Activated naive CD4-positive, alpha-beta T cell (primary cell): ENCODE measurements at places on chromosomes 12 and 14.

DNA sequence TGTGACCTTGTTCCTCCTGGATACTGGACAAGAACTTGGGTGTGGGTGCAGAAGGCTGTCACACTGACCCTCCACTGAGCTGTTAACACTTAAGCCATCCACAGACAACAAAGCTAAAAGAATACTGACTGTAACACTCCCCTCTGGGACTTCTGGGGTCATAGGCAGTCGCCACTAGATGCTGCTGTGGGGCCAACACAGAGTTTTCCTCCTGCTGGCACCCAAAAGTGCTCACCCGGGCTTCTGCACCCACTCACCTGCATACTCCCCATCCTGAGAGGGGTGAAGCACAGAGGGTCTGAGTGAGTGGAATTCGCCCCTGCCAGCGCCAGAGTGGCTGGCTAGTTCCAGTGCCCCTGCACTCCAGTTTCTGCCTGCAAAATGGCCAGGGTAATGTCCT is 422.4 kb upstream of the LMO3 start:
- no peak for DNase-seq

DNA sequence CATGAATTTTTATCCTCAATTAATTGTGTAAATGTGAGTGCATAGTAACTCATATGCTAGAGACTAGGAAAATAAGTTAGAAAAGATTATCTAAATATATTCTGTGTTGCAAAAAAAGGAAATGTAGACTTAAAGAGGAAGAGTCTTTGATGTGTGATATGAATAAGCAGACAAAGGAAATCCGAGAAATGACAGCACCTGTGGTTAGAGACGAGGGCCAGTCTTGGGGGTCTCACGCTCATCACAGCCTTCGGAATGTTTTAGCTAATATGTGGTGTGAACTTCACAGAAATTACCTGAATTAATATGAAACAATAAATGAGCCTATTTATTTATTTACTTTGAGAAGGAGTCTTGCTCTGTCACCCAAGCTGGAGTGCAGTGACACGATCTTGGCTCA is 11.6 kb downstream of the ATP6V0A2 start:
- no peak for DNase-seq

DNA sequence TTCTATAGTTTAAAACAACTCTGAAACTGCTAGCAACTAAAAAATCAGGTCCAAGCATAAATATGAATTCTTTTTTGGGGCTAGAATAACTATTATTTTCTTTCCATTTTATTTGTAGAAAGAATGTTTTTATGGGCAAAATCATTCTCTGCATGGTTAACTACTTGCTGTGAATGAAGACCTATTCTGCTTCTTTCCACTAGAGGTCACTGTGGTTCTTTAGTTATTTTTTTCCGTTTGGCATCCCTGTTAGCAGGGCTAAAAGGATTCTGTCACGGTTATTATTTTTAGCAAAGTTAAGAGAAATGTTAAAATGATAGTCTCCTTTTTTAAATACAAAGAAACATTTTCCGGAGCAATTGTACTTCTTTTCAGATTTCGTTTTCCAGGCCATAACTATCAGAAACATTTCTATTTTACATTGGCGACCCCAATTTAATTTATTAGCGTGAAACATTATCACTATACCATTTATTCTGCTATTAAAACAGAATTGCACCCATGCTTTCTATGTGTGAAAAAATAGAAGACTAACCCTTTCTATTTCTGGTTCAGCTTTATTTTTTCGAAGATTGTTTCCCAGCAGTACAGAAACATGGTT is 404.8 kb downstream of the ATP23 start:
- no peak for DNase-seq

DNA sequence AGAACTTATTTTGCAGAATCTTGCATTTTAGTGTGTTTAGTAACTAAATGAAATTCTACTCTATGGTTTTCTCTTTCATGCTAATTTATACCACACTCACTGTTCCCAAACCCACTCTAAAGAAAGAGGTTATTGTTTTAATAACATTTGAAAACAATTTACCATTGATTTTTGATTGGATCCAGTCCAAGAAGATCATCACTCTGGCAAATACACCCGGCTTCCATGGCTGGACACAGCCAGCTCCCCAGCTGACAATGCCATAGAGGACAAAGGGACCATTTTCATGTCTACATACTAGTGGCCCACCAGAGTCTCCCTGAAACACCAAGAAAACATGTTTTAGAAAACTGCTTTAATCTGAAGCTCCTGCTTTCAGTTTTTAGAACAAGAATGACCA is 42.4 kb downstream of the OVCH1 start:
- no peak for DNase-seq

DNA sequence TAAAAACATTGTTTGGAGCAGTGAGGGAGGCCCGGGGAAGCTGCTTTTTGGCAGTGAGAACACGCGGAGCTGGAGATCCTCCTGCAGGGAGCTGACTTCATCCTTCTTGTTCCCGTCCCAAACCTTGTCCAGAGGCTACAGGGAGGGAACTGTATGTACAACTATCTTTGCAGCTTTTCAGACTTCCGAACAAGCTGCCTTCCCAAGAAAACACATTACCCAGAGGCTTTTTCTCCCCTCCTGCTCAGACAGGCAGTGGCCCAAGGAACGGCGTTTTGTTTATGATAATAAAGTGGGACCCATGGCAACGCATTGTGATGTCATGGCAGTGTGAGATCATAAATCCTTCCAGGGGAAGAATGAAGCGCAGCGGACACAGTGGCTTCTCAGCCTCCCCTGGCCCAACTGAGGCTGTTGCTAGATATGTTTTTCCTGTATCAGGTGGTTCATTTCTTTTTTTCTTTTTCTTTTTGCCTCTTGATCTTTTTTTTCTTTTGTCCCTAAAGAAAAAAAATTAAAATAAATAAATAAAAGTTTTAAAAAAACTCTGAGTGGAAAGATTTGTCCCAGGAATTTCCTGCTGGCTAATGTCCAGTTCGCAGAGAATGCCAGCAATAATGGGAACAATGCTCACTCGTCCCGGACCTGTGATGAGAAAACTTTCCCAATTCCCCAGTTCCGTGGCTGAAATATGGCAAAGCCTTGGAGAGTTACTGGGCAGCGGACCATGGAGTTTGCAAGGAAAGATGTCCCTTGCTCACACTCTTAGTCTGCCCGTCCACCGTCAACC is 103.4 kb upstream of the MAP1LC3B2 start:
- DNase-seq = no peak

GRCh38 chr12:132044661-132045412 is 95.1 kb downstream of the EP400 start:
- no peak for DNase-seq

DNA sequence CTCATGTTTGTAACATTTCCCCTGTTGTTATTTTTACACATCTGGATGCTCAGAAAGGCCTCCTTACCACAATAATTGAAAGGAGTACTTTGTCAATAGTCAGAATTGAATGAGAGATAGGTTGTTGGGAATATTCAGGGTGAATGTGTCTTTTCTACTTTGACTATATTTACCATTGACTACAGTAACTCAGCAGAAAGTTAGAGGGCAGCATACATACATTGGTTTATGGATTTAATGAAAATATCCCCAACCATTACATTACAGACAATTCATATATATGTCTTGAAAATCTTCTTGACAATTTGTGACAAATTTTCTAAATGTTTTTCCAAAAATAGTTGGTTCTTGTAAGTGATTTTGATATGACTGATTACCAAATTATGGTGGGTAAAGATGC is 97.7 kb downstream of the NTS start:
- DNase-seq = no peak

DNA sequence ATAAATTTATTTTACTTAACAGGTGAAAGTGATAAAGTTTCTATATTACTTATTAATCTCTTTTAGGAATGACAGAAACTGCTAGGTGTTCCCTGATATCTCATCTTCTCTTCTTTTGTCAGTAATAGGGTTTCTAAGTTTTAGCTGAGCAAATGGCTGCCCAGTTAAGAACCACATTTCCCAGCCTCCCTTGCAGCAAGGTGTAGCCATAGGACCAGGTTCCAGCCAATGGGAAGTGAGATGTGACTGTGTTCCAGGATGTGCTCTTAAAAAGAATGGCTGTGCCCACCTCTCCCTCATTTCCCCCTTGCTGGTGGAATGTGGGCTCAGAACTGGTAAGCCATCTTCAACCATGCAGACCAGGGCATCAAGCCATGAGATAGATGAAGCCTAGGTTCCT is 165.6 kb downstream of the HELB start:
- no peak for DNase-seq

DNA sequence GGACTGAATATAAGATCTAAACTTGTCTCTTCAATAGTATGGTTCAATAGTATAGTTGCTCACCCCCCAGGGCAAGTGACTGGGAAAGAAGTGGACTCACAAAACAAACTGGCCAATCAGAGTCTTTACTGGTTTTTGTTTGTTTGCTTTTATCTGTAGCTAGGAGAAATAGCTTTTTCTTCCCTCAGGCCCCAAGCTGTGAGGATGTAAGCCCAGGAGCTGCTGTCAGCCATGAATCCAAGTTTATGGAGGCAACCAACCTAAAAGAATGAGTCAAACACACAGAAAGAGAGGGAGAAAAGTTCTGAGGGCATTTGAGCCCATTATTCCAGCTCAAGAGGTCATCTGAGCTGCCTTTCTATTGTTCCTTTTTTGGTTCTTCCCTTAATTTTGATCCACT is 375.3 kb downstream of the BCAT1 start:
- DNase-seq = no peak

GRCh38 chr14:92615451-92615850 is 101.9 kb downstream of the RIN3 start:
- peak; percentile 24 for DNase-seq

DNA sequence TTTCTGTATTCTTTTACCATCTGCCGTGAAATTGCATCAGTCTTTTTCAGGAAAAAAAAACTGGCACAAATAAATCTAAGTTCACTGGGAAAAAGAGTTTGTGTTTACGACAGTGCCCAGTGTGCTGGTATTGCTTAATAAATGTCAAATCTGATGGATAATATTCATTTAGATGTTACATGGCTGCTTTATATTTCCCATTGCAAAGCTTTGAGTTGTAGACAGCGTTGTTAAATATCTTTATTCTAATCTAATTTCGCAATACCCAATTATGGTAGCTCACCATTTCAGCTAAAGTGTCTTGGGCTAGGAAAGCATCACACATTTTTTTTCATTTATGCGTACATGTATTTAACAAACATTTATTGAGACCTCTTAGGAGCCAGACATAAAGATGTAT is 1994.5 kb upstream of the FLRT2 start:
- DNase-seq = no peak

DNA sequence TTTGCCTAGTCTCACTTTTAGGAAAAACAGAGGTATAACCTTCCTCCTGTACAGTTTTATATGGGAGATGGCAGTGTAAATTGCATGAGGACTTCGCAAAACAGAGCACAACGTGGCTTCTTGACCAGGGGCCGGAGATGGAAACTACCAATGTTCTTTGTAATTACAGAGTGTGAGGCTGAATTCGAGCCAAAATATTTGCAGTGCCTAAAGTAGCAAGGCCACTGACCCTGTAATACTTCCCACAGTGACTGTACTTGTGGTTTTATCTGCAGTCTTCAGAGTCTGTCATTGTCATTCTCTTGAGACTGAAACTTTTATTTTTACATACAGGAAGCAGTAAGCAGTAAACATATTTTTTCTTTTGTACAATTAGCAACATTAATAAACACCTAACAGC is 98.9 kb downstream of the RERG start:
- DNase-seq = no peak

DNA sequence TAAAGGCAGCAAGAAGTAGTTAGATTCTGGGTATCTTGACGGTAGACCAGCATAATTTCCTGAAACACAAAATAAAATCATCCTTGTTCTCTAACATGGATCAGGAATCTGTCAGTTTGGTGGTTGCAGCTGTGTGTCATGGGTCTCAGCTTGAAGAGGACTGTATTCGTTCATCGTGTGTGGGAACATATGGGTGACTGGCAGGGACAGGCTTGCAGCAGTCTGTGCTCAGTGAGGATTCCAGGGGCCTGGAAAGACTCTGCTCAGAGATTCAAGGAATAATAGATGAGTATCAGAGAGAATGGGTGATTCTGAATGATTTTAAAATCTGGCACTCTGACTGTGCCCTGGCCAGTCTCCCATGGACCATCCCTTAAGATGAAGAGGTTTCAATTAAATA is 421.6 kb downstream of the APAF1 start:
- DNase-seq = no peak
